ENCODE measurements at places on chromosomes 2 and 18.

- DNase-seq, result no peak
Measured at GRCh38 chr2:192544371-192544955, 349.7 kb upstream of the TMEFF2 start.

GRCh38 chr2:76323381-76323780 lies 612.7 kb upstream of the GCFC2 start:
- DNase-seq, result no peak

GRCh38 chr2:46268196-46268595 lies 29.0 kb upstream of the EPAS1 start:
- no peak for DNase-seq

DNA sequence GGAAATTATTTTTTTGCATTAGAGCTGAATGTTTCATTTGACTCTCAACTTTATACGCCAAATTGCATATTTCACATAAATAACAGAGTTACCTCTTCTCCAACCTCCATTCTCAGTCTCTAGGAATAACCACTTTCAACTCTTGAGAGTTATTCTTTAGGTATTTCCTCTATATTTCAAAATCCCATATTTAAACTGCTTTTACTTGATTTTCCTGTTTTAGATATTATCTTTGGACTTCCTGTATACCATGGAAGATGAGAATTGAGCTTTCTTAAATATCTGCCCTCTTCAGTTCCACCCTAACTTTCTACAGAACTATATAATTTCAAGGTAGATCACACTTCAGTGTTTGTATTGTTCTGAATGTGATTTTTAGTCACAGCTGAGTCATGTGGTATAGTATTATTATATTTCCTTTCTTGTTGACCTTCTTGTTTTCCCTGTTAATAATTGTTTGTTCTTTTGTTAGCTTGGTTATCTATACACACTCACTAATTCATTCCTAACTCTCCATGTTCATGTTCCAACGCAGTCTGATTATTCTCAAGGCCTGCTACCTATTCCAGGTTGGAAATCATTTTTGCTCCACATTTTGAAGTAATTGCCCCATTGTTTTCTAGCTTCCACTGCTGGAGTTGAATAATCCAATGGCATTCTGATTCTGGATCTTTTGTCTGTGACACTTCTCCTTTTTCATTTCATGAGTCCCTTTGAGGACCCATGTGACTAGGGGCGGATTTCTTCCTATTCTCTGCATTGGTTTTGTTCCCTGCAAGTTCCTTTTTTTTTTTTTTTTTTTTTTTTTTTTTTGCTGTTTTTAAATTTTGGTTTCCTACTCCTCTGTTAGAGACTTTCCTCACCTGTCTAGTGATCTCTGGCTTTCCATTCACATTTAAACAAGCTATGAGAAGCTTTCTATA lies 156.8 kb upstream of the RBMS1 start:
- no peak for DNase-seq

DNA sequence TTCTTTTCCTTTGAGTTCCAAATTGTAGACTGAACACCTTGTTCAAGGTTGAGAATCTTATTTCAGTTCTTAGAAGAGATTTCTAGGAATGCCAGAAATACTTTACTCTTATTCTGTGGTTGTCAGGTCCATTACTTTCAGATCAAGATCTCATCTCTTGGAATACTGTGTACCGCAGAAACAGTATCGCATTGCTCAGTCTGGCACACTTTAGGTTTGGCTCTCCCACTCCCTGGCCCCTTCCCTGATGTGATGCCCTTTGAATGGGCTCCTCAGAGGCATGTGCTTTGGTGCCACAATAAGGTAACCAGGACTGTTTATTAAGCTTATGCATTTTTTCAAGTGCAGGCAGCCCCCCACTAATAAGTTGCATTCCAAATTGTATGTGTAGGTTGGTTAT lies 244.7 kb upstream of the FOSL2 start:
- no peak for DNase-seq

DNA sequence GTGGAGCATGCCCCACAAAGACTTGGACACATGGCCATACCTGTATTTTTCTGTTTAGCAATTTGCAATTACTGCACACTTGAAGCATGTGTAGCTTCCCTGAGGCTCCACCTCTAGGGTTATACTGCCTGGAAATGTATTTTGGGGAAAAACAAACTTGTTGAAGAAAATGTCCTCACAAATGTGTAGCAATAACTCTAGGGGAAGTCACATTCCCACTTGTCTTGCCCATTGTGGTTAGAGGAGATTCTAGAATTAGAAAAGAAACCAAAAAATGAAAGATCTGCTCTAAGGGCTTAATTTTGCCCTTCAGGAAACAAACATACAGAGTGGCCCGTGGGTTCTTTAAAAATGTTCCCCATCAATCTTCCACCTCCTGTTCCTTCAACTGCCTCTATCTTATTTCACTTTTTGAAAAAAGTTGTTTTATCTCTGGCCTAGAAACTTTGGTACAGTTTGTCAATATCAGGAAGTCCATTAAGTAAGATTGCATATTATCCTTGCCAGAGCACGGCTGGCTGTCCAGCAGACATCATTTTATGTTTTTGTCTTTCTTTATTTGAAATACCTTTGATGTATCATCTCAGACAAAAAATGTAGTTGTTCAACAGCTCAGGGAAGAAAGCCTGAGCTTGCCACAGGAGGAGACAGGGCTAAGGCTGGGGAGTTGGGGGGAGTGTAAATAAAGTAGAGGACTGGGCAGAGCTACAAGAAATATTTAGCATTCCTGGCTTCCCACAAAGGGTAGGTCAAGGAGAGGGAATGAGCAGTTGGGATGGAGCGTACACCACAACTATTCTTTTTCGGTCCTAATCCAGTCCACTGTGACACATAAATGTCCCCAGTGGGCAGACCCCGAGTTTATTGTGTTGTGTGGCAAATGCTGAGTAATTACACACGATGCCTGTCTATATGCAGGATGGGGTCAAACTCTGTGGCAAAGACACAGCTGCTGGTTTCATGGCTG lies 96.8 kb upstream of the CDC42EP3 start:
- no peak for DNase-seq

- no peak for DNase-seq
Measured at GRCh38 chr18:53747663-53748160, 476.8 kb downstream of the MBD2 start.

- DNase-seq, result no peak
Measured at GRCh38 chr2:47060652-47061170, 94.4 kb downstream of the STPG4 start.

- no peak for DNase-seq
Measured at GRCh38 chr2:6883448-6884122, 6.0 kb downstream of the RSAD2 start.

- DNase-seq, result no peak
Measured at GRCh38 chr2:104340162-104340561, 513.8 kb upstream of the POU3F3 start.
